SK-N-SH (cell line): ENCODE measurements at places on chromosomes 1 and 21.

- DNase-seq = no peak
Measured at GRCh38 chr1:109790735-109791494, 27.2 kb upstream of the EPS8L3 start.

GRCh38 chr1:45516036-45516435 lies 5.6 kb downstream of the PRDX1 start:
- no peak for DNase-seq

DNA sequence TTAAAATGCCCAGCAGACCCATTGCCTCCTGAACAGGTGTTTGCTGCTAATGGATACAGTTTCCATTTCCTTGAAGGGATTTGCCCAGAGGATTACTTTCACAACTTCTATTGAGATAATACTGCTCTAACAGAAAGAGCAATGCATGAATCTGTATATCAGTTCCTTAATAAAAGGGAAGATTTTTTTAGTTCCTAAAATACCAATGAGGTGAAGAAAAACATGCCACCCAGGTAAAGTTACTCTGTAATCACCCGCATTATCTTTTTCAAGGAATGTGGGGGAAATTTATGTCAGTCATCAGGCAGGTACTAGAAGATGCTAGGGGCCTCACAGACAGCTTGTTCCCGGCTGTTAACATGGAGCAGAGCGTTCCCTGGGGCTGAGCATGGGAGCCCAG lies 41.1 kb downstream of the KCNJ15 start:
- no peak for DNase-seq

GRCh38 chr1:246798606-246799496 lies 74.6 kb downstream of the SCCPDH start:
- no peak for DNase-seq

- no peak for DNase-seq
Measured at GRCh38 chr1:216898801-216899200, 175.6 kb upstream of the ESRRG start.

DNA sequence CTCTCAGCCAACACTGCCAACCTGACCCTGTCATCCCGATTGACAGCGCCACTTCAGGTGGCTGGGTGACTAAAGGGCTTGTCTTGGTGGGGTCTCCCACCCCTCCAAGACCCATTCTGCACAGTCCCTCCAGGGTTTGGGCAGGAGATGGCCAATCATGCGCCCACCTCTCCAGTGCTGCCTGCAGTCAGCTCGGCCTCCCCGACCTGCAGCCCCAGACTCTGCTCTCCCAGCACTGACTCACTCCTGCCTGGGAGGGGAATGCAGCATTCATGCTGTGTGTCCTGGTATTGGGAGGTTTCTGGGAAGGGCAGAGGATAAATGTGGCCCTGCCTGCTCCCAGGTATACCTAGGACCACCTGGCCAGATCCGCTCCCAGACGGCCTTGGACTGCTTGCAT lies 9.7 kb downstream of the TMEM81 start:
- DNase-seq = no peak

GRCh38 chr1:180194546-180195207 lies 35.4 kb upstream of the LHX4 start:
- DNase-seq = no peak

DNA sequence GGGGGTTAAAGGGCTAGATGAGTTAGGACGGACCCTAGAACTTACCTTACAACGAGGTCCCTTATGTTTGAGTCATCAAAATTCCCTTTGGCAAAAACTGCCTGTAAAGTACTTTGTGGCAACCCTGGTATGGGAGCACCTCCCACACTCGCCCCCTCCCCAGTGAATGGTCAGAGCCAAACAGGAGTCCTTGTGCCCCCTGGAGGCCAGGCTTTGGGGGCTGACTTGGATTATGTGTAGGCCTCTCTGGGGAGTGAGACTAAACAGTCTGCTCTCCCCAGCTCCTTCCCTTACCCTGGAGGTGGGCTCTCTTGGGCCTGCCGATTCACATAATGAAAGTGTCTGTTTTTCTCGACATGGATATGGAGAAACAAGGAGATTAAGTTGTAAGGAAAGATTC lies 81.2 kb downstream of the ADCY10 start:
- no peak for DNase-seq
